Mucosa of descending colon (tissue), 3 donors: ENCODE measurements at places on chromosomes 16 and 17. TPM values are rescaled to one million over a fixed set of nuclear protein-coding genes. Genes with fewer than 3 reads are reported as not detected.

DNA sequence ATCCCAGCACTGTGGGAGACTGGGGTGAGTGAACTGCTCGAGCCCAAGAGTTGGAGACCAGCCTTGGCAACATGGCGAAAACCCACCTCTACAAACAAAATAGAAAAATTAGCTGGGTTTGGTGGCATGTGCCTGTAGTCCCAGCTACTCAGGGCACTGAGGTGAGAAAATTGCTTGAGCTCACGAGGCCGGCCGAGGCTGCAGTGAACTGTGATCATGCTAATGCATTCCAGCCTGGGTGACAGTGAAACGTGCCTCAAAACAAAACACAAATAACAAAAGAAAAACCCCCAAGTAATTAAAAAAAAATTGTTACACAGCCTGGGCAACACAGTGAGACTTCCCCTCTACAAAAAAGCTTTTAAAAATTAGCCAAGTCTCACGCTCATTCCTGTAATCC is 5.0 kb downstream of the CCDC47 start:
- DNase-seq = no peak

GRCh38 chr16:66001432-66001831 is 365.1 kb upstream of the CDH5 start:
- no peak for DNase-seq

DNA sequence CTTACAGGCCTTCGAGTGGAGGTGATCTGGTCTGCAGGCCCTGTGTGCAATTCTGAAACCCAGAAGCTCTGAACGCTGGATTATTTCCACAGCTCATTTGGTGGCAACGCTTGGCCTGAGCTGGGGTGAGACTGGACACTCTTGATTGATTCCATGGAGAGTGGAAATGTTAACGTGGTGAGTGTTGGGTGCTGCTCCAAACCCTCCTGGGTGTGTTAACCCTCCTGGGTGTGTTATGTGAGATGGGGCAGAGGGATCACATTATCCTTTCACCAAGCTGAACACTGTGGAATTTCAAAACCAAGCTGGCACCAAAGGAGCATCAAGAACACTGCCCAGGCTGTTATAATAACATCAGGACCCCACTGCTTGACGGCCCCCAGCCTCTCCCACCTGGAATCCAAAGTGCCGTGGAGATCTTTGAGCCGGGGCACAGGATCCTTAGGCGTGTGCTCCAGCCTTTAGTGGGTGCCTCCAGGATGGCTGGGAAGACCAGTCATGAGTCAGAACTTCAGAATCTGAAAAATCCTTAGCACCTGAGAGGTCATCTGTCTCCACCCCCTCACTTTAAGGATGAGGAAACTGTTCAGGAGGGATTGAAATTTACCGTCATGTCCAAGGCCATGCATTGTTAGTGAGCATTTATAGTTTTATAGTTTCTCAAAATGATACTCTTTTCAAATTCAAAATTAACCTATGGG is 75.0 kb downstream of the RPTOR start:
- DNase-seq = no peak

- no peak for DNase-seq
Observed at GRCh38 chr17:56661906-56662305, 68.4 kb downstream of the NOG start.

GRCh38 chr16:35750701-35751104 is 2291.3 kb downstream of the TP53TG3F start:
- peak; percentile 14 for DNase-seq

DNA sequence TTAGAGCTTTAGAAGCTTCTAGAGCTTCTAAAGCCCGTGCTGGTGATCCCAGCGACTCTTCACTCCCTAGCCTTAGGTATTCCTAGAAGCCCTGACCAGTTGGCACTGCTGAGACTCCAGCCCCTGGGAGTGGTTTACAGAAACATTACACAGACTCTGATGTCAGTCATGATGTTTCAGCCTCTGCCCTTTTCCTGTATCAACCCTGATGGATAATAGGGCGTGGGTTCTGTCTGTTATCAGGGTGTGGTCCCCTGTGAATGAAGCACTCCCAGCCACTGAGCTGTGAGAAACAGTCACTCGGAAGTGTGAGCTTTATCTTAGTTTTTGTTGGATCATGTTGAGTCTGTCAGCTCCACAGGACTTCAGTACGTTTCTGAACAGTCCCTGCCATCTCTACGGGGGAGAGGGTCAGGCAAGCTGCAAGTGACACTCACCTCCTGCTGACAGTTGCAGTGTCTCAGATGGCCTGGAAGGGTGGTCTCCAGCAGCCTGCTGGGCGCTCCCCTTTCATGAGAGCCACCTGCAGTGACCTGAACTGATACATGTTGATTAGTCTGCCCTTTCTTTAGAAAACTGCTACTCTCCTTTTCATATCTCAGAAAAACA is 12.8 kb downstream of the GOSR2 start:
- DNase-seq = no peak

- DNase-seq = no peak
Observed at GRCh38 chr16:84207879-84208278, 16.9 kb downstream of the ADAD2 start.

GRCh38 chr16:67284699-67285646 is 5.6 kb downstream of the PLEKHG4 start:
- DNase-seq = peak; percentile 65

KRT25 gene
- not detected for total RNA-seq

DNA sequence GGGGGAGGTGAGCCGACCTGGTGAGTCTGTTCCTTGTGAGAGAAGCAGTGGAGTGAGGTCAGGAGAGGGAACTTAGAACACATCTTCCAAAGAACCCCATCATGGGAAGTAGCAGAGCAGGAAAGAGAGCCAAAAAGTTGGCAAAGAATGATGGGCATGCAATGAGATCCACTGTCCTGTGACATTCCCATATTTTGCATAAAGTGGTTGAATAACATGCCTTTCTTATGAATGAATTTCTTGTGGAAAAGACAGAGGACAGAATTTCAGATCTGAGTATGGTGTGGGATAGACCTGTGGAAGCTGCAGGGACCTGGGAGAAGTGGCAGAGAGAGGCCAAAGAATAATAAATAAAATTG is 41.3 kb downstream of the TMEM100 start:
- no peak for DNase-seq

DNA sequence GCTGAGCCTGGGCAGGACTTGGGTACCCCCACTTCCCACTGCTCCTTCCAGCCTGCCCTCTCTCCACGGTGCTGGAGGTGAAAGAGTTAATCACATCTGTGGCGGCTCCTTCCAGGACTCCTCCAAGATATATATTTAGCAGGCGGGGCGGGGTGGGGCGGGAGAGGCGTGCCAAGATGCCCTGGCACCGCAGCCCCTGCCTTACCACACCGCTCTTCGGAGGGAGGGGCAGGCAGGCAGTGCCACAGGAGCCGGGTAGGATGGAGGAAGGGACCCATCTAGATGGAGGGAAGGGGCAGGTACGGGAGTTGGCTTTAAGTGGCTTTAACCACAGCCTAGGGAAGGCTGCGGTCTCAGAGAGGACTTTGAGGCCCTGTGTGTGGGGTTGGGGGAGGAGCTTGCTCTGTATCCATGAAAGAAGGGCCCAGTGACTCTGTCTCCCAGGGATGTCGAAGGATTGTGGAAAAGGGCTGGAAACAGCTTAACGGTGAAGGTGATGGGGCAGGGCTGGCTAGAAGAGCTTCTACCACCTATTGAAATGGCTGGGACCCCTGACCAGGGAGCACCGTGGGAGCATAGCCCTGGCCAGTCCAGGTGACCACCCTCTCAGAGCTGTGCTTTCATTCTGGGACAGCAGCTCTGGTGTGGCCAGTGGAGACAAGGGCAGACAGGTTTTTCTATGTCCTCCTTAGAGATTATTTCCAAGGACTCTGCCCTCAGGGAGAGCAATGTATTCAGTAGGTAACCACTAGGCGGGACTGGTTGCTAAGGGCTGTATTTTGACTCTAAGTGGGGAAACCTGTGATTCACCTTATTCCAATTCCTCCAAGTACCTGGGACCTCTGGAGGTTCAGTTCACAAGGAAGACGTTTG is 13.0 kb downstream of the GPR142 start:
- DNase-seq = peak; percentile 71

AANAT gene
- total RNA-seq = not detected

- DNase-seq = peak; percentile 84
Observed at GRCh38 chr17:63838631-63839171, 3.8 kb downstream of the SMARCD2 start.

- DNase-seq = no peak
Observed at GRCh38 chr17:68048996-68049395, 13.5 kb downstream of the KPNA2 start.

GRCh38 chr17:74803388-74803930 is 27.3 kb upstream of the NAT9 start:
- DNase-seq = no peak

DNA sequence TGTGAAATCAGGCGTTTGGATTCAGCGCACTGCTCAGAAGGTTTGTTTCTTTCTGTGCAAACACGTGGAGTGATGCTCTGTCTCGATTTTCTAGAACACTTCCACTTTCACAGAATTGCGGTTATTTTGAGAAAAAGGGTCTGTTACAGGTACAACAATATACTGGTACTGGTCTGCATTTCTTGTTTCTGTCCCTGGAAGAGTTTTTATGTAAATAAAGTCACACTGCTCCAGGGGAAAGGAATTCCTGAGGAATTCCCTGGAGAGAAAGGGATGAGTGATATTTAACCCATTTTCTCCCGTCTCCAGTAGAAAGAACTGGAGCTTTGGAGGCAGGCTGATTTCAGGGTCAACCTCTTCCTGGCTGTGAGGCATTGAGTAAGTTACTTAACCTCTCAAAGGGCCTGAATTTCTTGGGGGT is 16.2 kb upstream of the RMI2 start:
- DNase-seq = no peak

DNA sequence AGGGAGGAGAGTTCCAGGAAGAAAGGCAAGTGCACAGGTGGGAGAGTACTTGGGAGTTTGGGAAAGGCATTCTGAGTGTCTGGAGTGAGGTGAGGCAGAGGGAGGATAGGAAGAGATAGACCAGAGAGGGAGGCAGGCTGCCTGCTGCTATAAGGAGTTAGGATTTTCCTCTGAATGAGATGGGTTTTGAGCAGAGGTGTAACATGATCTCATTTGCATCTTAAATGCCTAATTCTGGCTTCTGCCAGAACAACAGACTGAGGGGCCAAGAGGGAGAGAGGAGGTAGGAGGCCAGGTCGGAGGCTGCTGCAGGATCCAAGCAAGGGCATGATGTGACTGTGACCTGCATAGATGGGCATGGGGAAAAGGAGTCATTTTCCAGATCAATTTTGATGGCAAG is 31.5 kb upstream of the IRX6 start:
- no peak for DNase-seq

DNA sequence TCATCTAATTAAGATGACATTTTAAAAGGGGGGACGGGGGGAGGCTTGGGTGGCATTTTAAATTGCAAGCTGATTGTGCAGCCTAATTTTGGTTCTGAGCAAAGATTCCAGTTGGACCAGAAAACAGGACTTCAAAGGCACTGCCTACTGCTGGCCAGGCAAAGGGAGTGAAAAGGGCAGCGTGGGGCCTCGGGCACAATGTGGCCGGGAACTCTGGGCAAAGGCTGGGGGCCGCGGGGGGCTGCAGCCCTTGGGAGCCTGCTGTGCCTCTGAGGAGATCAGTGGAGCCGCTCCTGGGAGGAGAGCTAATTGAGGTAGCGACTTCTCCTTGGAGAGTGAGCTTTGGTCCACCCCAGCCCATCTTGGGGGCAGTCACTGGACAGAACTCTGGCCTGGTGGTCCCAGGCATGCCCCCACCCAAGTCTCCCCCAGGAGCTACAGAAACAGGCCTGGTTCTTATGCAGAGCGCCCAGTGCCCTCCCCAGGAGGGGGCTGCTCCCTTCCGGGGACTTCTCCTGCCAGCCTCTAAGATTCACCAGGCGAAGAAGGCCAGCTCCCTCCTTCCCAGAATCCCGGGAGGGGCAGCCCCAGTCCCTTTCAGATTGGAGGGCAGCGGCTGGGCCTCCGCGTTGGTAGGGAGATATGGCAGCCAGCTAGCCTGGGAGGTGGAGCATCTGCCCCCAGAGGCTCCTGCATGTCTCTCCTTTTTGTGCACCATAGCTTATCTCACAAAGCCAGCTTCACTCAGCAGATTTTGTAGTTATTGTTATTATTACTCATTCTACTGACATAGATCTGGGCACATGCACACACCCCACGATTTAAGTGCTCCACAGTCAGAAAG is 115.6 kb downstream of the GNAO1 start:
- DNase-seq = no peak

GRCh38 chr17:7478276-7479212 is 887 bp downstream of the ZBTB4 start:
- DNase-seq = peak; percentile 81

PRSS8 gene
- 482 TPM for total RNA-seq

GRCh38 chr17:18138065-18138749 is 29.7 kb downstream of the MYO15A start:
- no peak for DNase-seq

DNA sequence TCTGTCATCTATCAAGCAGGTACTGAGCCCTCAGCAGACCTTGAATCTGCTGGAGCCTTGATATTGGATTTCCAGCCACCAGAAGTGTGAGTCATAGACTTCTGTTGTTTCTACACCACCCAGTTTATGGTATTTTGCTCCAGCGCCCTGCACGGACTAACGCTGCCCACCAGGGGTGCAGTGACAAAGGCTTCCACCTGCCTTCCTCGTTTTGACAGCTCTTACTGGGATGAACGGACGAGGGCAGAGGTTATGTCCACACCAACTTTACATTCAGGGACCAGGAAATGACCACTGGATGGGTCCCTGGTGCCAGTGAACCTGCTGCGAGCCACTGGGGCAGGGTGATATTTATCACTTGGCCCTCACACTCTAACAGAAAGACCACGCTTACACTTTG is 66.6 kb upstream of the CBX4 start:
- no peak for DNase-seq

DNA sequence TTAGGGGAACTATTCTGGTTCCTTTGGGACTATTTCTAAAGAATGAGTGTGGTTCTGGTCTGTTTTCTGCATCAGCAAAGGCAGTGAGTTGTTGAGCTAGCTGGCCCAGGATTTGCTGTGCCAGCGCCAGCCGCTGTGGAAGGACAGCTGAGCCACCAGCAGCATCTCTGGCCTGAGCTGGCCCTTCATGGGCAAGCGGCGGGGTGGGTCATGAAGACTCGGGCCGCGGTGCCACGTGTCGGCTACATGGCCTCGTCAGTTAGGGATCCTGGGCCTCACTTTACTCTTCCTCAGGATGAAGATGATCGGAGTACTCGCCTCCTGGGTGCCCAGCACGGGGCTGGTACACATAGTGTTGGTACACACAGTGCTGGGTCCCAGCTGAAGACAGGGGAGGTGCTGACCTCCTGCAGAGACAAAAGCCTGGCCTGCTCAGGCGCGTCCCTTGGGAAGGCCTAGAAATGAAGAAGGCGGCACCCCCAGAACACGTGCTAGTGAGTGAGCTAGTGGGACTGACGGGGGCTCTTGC is 17.9 kb upstream of the FAAP100 start:
- DNase-seq = no peak

DNA sequence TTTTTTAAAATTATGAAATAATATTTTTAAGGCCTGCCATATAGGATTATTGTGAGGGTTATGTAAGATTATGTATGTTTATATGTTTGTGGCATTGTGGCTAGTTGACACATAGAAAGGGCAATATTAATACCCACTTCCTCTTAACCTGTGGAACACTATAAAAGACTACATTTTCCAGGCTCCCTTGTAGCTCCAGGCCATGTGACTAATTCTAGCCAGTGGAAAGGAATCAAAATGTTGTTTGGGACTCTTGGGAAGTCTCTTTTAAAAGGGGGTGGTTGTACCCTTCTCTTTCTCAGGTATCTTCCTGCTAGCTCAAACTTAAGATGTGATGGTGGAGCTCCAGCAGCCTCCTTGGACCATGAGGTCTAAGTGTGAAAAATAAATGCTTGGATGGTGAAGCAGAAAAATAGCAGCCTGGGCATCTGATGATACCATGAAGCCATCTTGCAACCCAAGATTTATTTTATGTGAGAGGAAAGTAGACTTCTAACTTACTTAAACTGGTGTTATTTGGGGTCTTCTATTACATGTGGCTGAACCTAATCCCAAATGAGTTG is 39.2 kb downstream of the TEKT5 start:
- DNase-seq = no peak

GRCh38 chr17:58965221-58965620 is 141.5 kb downstream of the TRIM37 start:
- DNase-seq = no peak
